NCI-H524 (cell line): ENCODE measurements at places on chromosomes 2 and 18.

DNA sequence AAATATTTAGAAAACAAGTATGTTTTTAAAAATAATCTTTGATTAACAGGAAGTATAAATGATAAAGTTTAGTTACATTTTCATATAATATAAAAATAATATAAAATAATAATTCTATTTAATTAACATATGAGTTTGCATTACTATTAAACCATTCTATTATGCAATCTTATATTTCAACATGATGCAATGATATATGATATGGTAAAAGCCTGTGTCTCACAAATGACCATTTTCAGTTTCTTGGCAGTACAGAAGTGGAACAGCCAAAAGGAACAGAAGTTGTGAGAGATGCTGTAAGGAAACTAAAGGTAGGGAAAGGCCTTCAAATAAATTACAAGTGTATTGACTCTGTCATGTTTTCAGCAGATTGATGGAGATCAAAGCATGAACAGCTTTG lies 230.8 kb downstream of the GULP1 start:
- no peak for DNase-seq

DNA sequence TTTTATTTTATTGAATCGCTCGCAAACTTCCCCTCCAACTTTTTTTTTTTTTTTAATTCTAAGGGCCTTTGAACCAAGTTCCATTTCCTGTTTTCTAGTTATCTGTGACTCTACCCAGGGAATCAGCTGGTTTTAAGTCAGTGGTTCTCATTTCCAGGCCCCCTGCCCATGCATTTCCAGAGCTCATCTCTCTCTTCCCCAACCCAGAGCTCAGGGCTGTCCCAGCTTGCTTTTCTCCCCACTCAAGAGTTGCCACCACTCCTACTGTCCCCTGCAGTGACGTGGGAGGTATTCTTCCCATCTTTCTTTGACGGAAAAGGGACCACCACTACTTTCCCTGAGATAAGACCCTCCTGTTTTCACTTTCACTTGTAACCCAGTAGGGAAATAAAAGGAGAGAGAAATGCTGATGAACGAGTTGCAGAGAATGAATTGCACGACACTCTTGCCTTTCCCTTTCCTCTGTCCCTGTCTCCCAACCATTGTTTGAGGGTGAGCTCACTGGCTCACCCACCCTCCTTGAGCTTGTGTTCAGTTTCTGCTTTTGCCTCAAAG lies 42.1 kb downstream of the TET3 start:
- no peak for DNase-seq

GRCh38 chr2:26560892-26561291 lies 80.3 kb downstream of the CIB4 start:
- no peak for DNase-seq

DNA sequence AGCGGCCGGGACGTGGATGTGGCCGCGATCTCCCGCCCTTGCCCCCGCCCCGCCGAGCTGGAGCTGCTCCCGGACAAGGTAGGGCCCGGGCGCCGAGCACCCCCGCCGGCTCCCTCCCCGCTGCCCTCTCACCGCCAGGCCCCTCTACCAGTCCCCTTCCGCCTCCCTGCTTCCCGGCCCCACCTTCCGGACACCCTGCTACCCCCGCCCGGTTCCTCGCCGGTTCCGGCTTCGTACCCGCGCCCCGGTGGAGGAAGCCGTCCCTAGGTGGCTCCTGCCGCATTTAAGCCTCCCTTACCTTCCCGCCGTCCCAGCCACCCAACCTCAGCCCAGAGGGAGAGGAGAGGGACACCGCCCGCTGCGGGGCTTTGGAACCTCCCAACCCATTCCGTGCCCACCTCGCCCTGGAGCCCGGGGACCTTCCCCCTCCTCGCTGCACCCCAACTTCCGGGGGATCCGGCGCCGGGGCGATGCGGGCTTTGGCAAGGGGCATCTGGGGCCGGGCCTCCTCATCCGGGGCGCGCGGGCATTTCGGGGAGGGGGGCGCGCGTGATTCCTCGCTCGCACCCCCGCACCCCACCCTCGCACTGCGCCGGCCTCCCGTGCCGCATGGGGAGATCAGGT lies 475 bp downstream of the B3GNT2 start:
- DNase-seq: peak; percentile 25

DNA sequence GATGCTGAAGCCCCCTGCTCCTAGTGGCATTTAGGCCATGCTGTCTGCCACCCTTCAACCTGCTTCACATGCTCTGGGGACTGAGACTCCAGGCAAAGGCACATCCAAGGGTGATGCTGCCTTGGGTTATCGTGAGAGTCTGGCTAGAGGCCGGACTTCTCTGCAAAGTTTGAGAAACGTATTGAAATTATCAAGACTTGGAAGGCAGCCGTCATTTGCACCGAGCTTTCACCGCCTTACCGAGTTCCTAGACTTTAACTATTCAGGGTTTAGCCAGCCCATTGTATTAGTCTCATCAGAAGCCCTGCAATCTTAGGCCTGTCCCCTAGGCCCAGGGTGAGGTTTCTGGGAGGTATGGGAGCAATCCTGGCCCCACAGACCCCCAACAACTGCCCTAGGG lies 34.0 kb downstream of the RDH14 start:
- no peak for DNase-seq

GRCh38 chr18:54684784-54685183 lies 93.7 kb downstream of the DYNAP start:
- peak; percentile 58 for DNase-seq

- no peak for DNase-seq
These were observed 637.7 kb upstream of the FANCL start for GRCh38 chr2:58878778-58879177.

DNA sequence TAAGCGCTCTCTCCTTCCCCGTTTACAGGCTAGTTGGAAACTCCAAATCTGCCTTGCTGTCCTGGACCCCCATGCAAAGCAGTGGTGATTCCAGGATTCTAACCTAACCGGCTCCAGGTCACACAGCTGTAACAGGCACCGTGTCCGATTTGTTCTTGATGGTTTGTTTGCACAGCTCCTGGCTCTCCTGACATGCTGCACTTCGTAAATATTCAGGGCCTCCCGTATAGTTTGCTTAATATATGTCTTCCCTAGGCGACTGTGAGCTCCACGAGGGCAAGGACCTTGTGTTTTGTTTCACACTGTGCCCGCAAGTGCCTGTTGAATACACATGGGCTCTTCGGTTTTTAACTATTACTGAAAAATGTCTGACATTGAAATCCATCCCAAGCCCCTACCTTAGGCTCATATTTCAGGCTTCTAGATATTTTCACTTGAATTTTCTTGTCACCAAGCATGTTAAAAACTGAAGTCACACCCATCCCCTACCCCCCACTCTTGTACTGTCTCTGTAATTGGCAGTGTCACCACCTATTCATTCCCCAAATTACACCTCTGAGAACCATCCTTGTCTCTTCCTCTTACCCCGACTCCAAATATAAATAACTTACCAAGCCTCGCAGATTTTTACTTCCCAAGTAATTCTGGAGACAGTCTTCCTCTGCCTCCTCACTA lies 1.0 kb upstream of the PUM2 start:
- DNase-seq: no peak

DNA sequence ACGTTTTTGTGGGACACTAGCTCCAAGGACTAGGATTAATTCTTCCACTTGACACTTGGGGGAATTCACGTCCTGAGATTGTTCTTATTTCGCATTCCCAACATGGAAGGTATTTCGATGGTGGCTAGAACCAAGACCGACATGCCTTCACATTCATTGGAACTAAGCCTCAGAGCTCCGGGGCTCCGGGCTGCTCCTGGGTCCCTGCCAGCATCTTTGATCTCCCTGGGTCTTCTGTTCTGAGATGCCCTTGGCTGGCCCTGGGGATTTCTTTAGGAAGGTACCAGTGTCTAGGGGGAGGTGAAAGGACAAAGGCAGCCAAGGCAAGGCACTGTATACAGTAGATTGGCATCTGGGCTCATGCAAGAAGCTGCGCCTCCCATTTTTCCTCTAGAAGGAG lies 76.8 kb downstream of the DYSF start:
- DNase-seq: no peak

GRCh38 chr18:7511106-7511505 lies 56.0 kb upstream of the PTPRM start:
- no peak for DNase-seq

GRCh38 chr2:26916128-26916692 lies 54.2 kb upstream of the MAPRE3 start:
- DNase-seq: no peak

DNA sequence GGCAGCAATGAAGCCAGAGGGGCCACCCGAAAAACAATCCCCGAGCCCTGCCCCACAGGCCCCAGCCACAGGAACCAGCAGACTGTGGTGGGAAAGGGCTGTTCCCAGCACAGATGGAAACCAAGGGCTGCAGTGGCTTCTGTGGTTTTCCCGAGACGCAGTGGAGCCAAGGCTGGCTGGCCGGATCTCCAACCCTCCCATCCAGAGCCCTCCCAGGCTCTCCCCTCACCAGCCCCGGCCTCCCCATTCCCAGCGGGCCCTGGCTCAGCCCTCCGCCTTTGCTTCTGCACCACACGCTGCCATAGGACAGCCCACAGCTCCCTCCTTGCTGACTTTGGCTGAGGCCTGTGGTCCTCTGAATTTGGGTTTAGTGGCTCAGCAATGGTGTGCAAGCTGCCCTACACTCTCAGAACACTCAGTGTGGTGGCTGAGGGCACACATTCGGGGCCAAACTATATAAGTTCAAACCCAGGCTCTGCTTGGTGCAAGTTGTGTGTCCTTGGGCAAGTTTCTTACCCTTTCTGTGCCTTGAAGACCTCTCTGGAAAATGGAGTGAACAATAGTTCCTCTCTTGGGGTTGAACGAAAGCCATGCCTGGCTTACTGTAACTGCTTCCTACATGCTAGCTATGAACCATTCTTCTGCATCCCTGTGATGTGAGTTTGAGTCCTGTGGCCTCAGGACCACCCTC lies 200.1 kb downstream of the SMAD7 start:
- DNase-seq: no peak

DNA sequence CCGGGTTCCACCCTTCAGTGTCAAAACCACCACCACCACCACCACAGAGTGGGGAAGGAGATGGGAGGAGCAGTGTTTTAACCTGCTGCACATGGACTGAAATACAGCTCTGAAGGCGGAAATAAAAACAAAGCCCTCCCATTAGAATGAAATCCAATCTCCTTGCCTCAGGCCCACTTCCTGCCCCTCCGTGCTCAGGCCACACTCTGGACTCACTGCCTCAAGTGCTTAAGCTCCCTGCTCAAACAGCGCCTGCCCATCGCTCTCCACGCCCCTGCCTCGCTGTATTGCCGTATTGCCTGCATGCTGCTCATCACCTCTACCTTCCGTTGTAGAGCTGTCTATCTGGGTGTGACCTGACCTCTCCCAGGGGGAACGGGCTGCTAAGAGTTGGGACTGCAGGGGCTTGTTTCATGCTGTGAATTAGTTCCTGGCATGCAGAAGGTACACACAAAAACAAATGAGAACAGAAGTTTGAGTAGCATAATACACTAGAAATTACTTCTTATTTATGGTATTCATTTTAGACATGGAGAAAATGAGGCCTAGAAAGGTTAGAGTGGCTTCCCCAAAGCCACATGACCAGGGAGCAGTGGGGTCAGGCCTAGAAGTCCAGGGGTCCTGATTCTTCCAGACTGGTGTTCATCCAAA lies 31.6 kb upstream of the NEB start:
- no peak for DNase-seq

DNA sequence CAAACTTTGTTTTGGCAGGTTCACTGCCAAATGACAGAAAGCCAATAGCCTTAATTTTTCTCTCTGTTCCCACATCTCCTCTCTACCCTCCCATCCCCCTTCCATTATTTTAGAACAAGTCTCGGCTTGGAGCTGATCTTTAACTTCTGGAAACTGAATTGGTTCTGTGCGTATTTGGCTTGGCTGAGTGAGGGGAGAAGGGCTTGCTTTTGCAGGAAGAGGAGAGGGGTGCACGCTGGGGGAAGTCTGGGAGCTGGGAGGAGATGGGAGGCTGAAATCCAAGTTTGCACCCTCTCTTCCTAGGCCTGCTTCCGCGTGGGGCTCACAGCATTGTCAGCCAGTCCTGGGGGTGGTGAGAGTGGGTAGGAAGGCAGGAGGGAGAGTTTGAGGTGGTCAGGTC lies 176.1 kb upstream of the SPRED2 start:
- no peak for DNase-seq

GRCh38 chr2:20483194-20483895 lies 36.5 kb downstream of the RHOB start:
- no peak for DNase-seq

- peak; percentile 67 for DNase-seq
These were observed 286.5 kb upstream of the SYT4 start for GRCh38 chr18:43563780-43564179.

DNA sequence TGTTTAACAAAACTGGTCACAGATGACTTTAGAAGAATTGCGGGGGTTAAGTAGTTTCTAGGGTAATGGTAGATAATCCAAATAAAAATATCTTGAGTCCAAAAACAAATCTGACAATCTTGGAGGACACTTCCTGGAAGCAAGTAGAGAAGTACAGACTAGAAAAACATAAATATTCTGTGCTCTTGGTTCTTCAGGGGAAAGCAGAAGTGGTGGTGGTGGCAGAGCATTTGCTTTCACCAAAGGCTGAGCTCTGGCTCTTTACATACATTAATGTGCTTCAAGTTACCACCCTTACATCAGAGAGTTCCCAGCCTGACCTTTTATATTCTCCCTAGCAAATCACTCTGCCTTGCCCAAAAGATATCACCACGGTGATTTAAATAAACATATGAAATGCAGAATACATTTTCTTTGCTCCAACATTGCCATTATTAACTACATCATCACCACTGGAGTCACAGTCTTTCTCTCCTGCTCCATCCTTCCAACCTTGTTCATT lies 15.3 kb downstream of the PDE11A start:
- DNase-seq: no peak
